Hematopoietic multipotent progenitor cell treated with erythropoietin and hydrocortisone succinate and interleukin-3 and kit ligand, for 15 days (in vitro differentiated cells): ENCODE measurements at places on chromosomes 2 and 18.

GRCh38 chr2:172403402-172403801 is 24.0 kb upstream of the ITGA6 start:
- DNase-seq: no peak

- DNase-seq: no peak
Observed at GRCh38 chr2:156452971-156453370, 16.8 kb downstream of the GPD2 start.

DNA sequence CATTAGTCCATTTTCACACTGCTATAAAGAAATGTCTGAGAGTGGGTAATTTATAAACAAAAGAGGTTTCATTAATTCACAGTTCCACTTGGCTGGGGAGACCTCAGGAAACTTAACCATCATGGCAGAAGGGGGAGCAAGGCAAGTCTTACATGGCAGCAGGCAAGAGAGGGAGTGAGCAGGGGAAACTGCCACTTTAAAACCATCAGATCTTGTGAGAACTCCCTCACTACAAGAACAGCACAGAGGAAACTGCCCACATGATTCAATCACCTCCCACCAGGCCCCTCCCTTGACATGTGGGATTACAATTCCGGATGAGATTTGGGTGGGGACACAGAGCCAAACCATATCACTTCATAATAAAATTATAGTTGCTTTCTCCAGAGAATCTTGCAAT is 365.5 kb upstream of the ID2 start:
- DNase-seq: no peak

DNA sequence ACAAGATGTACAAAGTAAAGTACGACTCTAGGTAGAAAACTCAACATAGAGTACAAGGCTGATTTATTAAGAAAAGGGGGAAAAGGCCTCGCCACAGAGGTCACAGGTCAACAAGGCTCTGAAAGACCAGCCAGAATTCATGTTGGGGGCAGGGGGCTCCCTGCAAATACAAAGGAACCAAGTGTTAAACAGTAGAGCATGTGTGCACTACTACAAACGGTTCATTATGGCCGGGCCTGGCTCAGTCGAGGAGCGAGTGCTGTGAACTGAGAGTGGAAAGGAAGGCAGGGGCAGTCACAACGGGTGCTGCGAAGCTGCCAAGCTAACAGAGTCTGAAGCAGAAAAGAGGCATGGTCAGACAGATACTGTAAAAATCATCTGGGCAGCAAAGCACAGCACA is 77.1 kb downstream of the MBOAT2 start:
- no peak for DNase-seq

- no peak for DNase-seq
Observed at GRCh38 chr2:197164141-197164754, 146.3 kb downstream of the ANKRD44 start.

DNA sequence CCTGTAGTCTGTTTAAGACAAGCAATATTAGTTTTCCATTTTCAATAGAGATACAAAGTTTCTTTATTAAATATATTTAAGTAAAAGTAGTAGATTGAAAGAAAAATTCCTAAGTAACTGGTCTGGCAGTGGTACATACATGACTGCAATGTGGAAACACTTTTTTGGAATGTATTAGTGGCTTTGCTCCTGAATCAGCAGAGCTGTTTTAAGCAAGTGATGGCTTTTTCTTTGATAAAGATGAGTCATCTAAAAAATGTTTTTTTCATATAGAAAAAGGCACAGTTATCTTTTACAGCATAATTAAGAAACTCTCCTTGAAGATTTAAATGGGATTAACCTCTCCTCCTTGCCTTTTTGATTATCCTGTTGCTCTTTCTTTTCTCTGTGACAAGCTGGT is 34.9 kb downstream of the KDM3A start:
- DNase-seq: no peak

- no peak for DNase-seq
Observed at GRCh38 chr2:172863341-172863740, 127.7 kb downstream of the RAPGEF4 start.

DNA sequence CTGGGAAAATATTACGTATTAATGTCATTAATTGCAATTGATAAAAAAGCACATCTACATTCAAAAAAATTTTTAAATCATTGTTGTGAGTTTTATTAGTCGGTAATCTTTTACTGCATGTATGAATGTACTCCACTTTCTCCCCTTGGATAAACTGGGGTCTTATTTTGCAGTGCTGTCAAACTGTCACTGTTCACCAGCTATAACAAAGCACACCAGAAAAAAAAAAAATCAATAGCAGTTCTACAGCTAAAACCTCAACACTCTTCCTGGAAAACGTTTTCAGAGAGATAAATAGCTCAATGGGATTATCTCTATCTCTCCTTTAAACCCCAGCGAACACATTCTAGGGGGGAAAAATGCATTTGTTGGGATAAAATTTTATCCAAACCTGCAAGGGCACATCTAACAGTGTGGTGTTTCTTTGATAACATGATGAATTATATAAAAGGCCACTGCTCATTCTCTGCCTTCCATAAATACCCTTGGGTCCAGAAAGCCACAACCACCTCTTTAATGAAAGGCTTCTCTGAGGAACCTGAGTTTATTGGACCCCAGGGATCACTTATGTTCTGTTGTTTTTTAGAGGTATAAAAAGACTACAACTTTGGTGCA is 219.9 kb downstream of the CDH20 start:
- DNase-seq: no peak

- no peak for DNase-seq
Observed at GRCh38 chr2:73762571-73762970, 17.3 kb downstream of the DUSP11 start.

GRCh38 chr2:12663306-12664037 is 53.3 kb upstream of the TRIB2 start:
- DNase-seq: no peak

DNA sequence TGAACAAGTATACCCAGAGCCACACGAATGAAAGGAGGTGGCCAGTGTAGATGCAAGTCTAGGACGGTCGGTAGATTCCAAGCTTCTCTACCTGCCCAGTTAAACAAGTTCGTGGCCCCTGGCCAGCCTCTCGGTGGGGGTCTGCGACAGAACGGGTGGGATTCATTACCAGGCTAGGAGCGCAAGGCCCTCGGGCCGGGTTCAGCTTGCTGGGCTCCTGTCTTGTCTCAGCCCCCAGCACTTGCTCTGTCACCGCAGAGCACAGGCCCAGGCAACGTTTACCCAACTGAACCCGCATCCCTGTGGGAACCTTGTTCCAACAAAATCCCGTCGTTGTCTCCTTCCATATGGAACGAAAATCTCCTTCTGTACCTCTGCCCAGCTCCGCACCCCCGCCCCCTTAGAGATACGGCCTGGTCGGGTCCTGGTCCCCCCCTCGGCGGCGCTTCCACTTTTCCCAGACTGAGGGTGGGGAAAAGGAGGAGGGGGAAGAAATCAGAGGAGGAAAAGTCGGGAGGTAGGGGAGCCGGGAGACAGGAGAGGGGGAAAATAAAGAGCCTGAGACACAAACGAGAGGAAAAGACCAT is 1.9 kb upstream of the EMX1 start:
- DNase-seq: no peak

DNA sequence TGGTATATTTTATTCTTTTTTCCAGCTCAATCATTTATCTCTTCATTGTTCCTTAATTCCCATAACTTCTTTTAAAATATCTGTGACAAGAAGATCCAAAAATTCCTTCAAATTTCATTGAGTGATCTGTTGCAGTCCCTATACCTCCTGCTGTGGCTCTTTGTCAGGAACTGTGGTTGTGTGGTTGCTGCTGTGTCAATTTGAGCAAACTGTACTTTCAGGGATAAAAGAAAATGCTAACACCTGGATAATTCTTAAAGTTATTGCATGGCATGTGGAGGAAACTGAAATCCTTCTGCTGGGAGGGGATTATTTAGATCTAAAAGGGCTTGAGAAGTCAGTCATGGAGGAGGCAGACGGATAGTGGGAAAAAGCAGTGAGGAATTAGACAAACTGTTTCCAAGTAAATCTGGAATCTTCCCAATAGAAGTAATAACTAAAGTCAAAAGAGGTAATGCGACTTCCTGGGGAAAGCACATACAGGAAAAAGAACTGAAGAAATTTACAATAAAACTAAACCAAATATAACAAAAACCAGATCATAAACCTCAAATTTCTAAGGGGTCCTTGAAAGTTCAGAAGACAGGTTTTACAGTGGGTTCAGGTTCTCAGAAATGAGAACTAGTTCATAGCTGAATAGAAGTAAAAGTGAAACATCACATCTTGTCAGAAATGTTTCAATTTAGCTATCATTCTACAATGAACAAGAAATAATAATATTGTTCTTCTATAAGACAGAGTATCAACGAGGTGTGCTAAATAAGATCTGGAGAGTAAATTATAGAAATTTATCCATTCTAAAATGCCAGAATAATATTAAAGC is 33.5 kb upstream of the CD226 start:
- no peak for DNase-seq

GRCh38 chr2:2647141-2647541 is 316.1 kb upstream of the MYT1L start:
- DNase-seq: no peak

DNA sequence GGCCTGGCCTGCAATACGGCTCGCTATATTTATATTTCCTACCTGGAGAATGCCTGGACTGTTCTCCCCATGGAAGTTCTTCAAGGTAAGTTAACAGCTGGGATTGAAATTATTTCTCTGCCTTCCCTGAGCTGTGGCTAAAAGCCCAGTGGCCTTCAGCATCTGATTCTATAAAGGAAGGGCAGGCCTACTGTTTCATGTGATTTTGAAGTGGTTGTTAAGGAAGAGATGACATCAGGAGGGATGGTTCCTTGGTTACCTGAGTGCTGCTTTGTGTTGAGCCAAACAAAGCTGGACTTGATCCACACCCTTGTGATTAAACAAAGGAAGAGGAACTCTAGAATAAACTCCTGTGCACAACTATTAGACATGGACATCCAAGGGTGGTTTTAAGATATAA is 61.6 kb downstream of the MFSD6 start:
- DNase-seq: peak; percentile 20

DNA sequence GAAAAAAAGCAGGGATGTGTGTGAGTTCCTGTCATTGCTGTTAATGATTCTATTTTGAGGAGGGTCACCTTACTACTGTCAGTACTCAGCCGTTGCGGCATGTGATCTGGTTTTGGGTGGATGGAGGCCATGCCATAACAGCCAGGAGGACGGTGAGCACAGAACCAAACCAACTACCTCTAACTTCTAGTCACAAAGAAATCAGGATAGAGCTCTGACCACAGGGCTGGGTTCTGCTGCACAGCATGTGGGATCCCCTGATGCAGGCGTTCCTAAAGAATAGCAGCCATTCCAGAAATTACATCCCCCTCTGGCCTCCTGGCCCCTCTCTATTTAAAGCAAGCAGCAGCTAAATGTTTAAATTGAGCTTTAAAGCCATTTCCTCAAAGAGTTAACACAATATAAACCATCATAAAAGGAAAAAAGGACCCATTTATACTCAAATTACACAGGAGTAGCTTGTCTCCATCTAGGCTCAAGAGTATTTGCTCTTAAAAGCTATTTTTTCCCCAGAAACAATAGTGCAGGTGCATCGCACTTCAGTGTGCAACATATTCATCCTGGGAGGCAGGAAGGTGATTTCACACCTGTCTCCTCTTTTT is 786.4 kb downstream of the RNF144A start:
- no peak for DNase-seq

- no peak for DNase-seq
Observed at GRCh38 chr2:160347269-160347863, 146.2 kb downstream of the RBMS1 start.

- no peak for DNase-seq
Observed at GRCh38 chr18:4016391-4017049, 438.6 kb downstream of the DLGAP1 start.

DNA sequence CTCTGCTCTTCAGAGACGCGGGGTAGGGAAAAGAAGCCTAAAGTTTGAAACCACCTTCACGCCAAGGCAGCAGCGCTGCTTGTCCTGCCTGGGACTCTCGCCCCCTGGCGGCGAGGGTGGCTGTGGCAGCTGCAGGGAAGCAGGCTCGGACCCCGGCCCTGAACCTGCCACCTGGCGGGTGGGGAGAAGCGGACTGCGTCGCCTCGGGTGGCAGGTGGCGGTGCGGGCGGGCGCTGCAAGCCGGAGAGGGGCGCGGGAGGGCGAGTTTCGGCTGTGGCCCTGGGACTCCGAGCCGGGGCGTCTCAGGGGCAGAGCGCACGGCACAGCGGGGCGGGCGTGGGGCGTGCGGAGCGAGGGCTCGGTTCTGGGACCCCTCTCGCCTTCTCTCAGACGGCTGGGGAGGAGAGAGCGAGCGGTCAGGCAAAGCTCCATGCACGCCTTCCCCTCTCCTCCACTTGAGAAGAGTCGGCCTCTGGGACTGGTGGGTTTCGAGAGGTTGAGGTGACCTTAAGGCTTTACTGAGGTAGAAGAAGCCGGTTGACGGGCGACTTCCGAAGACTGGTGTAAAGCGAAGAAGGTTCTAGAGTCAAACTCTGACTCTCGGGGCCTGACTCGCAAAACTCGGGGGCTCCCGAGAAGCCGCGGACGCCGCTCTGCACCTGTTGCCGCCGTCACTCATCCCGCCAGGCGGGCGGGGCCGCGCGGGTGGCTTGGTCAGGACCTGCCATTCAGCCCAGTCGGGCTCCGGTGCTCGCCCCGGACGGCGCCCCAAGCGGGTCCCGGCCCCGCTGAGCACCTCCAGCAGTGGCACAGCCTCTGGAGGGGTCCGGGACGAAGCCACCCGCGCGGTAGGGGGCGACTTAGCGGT is 1.1 kb upstream of the BOLL start:
- DNase-seq: peak; percentile 19

DNA sequence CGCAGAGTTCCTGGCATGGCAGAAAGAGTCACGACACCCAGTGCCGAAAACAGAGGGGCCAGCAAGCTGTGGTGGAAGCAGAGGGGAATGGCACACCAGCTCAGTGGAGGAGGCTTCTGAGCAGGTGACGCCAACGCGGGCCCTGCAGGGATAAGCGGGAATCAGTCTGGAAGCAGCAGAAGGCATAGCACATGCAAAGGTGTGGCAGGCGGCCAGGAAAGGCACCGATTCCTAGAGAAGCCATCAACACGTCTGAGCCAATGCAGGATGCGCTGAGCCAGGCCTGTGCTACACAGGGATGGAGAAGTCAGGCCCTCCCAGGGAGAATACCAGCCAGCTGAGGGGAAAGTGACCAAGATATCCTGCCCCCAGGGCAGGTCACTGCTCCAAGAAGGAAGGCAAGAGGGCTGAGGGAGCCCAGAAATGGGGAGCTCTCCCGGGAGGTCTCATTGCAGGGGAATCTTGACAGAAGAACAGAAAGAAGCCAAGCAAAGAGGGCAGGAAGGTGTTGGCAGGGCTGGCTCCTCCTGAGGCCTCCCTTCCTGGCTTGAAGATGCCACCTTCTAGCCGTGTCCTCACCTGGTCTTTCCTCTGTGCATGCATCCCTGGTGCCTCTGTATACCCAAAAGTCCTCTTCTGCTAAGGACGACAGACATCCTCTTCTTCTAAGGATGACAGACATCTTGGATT is 16.3 kb downstream of the TEX51 start:
- DNase-seq: no peak

DNA sequence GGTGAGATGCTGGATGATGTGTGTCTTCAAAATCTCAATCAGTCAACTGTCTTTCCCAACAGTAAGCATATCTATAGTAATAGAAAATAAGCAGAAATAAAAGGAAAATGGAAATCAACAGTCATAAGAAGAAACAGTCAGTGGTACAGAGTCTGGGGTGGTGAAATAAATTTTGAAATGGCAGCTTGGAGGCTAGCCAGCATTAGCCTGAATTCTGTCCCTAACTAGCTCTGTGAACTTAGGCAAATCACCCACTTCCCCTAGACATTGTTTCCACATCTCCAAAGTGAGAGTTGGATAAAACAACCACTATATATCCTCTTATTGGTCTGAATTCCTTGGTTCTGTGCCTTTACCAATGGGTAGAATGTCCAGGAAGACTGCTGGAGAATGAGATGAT is 189.7 kb upstream of the REV1 start:
- DNase-seq: no peak

GRCh38 chr18:51248685-51249084 is 51.2 kb upstream of the MEX3C start:
- no peak for DNase-seq
